ENCODE measurements at places on chromosomes 13 and 19.

DNA sequence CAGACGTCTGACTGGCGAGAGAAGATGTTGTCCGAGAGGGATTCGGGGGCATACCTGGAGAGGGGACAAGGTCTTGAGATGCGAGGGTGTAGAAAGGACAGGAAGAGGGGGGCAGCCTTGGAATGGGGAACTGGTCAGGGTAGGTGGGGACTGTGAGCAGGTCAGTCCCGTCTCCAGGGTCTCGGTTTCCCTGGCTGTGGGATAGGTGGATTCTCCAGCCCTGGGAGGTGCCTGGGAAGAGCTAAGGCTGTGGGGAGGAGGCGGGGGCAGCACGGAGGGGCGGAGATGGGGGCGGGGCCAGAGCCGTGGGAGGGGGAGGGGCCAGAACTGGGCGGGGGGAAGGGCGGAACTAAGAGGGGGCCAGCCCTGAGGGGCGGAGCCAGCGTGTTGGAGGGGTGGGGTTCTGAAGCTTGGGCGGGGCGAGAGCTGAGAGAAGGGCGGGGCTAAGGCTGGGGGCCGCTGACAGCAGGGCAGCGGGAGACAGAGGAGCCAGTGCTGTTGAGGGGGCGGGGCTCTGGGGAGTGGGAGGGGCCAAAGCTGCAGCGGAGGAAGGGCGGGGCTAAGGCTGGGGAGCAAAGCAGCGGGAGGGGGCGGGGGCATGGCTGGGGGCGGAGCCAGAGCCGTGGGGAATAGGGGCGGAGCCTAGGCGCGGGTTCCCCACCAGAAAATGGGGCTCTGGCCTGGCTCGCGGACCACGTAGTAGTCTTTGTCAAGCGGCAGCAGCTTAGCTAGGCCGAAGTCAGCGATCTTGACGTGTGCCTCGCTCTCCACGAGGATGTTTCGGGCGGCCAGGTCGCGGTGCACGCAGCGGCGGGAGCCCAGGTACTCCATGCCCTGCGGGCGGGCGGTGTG, 9.5 kb upstream of the INSL3 start:
- DNase-seq: peak; percentile 84

GRCh38 chr13:98143157-98143553, 261 bp downstream of the FARP1 start:
- DNase-seq: no peak

DNA sequence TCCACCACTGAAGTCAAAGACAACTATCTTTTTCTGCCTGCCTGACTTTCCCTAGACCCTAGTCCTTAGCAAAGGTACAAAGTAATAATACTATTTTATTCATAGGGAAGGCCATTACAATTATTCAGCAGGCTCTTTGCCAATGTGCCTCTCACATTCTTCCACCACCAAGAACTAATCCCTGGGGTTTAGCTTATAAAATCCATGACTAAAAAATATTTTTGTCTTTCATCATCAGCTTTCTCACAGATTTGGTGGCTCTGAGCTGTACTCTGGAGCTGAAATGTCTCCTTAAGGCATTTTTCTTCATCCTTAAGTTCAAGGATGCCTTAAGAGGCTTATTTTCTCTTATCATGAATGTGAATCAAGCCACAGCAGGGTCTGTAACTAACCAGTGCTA, 96.1 kb downstream of the OXGR1 start:
- peak; percentile 81 for DNase-seq

DNA sequence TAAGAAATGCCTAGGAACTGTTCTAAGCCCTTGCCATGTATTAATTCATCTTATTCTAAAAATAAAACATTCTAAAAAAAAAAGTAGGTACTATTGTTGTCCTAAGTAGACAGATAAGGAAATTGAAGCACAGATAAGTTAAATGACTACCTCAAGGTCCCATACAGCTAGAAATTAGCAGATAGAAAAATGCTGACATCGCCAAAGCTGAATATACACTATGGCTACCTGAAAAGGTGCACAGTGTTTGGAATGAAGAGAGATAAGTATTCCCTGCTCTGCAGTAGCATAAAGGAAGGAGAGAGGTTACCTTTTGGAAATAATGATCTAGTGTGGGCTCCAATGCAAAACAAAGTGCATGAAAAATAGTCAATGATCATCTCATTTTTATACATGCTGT, 65.3 kb downstream of the DCT start:
- no peak for DNase-seq

- DNase-seq: peak; percentile 60
These were observed 37.5 kb upstream of the SACS start for GRCh38 chr13:23470790-23471614.

DNA sequence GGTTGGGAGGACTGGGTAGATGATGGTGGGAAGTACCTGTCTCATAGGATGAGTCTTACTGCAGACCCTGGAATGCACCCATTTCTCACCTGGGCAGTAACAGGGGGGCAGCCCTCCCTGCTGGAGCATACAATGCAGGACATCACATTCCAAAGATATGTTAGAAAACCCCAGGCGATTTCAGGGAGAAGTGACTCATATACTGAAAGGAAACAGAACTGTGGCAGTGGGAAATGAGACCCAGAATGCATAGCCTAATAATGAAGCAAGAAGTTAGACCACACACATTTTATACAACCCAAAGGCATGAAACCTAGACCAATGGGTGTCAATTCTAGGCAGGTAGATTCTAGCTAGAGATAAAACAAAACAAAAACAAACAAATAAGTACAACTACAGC, 402.7 kb downstream of the IRS2 start:
- DNase-seq: peak; percentile 89

GRCh38 chr19:2775556-2776430, 7.3 kb downstream of the SGTA start:
- DNase-seq: no peak

DNA sequence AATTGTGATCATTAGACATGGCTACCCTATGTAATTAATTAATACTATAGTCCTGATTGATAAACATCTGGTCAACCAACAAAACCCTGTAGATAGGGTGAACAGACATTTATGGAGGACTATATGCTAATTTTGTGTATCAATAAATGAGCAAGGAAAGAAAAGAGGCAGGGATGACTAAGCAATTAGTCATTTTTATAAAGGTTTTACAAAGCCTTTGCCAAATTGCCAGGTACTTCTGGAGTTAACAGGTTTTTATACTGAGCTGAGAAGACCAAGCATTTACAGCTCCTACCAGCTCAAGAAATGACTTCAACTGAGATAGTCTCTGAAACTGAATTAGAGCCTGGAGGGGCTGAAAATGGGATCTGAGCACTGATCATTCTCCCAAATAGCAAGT, 186.8 kb upstream of the PRR20A start:
- DNase-seq: no peak

GRCh38 chr19:50550594-50550966, 17.7 kb downstream of the LRRC4B start:
- DNase-seq: no peak

DNA sequence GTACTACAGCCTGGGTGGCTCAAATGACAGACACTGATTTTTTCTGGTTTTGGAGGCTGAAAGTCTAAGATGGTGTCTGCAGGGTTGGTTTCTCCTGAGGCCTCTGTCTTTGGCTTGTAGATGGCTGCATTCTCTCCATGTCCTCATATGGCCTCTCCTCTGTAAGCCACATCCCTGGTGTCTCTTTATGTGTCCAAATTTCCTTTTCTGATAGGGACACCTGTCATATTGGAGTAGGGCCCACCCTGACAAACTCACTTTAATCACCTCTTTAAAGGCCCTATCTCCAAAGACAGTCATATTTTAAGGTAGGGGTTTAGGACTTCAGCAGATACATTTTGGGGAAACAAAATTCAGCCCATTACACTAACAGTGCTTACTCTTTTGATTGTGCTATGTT, 32.0 kb upstream of the WASF3 start:
- no peak for DNase-seq

- no peak for DNase-seq
These were observed 140.1 kb downstream of the ZDHHC20 start for GRCh38 chr13:21318891-21319532.

DNA sequence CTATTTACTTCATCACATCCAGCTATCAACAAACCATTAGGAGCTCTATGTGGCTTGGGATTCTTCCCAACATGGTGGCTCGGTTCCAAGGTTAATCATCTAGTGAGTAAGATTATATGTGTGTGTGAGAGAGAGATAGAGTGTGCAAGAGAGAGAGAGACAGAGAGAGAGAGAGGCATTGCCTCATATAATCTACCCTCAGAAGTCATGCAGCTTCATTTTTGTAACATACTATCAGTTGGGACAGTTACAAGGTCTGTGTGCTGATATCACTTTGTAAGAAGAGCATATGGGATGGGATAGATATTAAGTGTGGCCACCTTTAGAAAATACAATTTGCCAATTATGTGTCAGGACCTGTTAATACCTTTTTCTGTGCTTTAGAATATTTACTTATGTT, 104.1 kb downstream of the NDFIP2 start:
- no peak for DNase-seq

DNA sequence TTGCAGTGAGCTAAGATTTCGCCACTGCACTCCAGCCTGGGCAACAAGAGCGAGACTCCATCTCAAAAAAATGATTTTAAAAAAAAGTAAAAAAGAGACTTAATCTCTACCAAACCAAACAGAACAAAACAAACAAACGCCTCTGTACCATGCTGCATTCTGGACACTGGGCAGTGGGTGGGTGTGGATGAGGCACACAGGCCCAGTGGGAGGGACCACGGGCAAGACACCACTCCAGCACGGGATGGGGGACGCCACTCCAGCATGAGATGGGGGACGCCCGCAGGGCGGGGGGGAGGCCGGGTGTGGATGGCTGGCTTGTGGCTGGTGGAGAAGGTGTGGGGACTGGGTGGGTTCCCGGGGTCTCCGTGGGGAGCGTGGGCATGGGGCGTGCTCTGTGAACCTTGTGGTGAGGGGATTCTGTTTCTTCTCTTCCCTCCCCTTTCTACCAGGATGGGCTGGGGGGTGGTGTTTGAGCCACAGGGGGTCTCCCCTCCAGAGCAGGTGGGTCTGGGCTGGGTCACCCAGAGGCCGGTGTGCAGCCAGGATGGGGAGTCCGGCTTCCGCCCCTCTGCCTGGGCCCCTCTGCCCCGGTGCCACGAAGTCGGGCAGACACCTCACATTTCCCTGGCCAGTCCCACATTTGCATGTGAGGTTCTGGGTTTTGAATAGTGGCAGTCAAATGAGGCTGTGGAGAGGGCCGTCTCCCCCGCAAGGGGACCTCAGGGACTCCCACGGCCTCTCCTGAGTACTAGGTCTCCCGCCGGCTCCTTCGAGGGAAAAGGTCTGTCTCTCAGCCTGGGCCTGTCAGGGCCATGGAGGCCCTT, 23.9 kb upstream of the MATK start:
- DNase-seq: no peak

Data from fibroblast of skin of right quadriceps (primary cell).